Activated CD8-positive, alpha-beta memory T cell treated with anti-CD3 and anti-CD28 coated beads, Interleukin-2, amount 10 ng/mL, durations not matched to agents 7 days and 5 days (primary cell): ENCODE measurements at places on chromosomes 7 and 10.

- DNase-seq, result no peak
Measured at GRCh38 chr10:19412531-19412930, 363.9 kb downstream of the MALRD1 start.

- peak; percentile 55 for DNase-seq
Measured at GRCh38 chr10:59905066-59905730, 1.2 kb downstream of the CCDC6 start.

- peak; percentile 77 for DNase-seq
Measured at GRCh38 chr10:45557275-45557905, 115.2 kb downstream of the ZFAND4 start.

DNA sequence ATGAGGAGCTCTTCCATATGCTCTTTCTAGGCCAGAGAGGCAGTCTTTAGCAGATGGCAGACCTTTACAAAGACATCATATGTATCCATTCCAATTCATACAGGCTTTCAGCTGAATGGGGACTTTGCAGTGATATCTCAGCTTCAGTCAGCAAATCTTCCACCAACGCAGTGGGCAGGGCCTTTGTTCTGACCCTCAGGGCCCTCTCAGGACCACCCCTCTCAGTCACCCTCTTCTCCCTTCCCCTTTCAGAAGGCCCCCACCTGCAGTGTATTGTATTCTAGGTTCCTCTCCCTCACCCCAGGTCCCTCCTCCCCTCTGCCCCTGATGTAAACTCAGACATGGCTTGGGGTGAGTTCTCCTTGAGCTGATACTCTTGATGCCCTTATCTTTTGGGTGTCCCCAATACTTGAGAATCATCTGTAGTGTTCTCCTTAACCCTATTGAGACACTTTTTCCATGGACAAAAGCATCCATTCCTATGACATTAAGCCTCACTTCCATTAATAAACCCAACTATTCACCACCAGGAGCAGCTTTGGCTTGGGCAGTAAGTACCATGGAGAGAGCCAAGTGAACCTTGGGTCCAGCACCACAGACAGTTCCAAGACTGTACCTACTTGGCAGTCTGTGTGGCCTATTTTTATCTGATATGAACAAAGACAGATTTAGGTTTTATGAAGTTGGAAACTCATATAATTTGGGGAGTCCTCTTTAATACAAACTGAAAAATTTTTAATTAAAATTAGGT, 62.7 kb downstream of the ADCYAP1R1 start:
- no peak for DNase-seq

- DNase-seq, result no peak
Measured at GRCh38 chr10:50381642-50382041, 130.3 kb upstream of the ASAH2 start.

DNA sequence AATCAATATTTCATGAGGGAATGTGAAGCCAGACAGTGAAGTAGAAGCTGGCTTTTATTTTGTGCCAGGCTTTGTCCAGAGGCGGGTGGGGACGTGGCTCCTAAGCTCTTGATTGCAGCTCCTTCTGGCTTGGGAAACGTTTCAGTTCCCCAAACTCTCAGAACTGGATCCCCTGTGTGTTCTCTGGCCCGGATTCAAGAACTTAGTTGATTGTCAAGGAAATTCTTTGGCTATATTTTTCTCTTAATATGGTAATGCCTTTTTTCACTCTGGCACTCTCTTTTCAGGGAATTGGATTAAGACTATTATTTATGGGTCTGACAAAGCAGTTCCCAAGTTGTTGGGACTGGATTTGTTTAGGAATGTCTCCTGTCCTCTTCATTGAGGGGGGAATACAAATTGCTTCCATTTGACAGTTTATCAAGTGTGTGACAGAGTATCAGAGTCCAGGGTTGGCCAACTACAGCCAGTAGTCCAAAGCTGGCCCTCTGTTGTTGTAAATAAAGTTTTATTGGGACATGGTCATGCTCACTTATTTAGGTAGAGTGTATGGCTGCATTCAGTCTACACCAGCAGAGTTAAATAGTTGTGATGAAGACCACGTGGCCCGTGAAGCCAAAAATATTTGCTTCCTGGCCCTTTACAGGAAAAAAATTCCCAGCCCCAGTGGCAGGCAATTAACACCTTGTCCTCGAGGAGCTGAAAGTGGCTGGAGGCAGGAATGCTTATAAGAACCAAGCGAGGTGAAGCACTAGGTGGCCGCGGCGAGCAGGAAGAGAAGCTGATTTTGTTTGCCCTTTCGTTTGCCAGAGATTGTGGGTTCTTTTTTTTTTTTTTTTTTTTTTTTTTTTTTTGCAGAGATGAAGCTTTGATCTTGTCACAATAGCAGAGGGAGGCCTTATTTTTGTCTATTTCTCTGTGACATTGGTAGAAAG, 34.3 kb downstream of the HTRA1 start:
- DNase-seq, result no peak

DNA sequence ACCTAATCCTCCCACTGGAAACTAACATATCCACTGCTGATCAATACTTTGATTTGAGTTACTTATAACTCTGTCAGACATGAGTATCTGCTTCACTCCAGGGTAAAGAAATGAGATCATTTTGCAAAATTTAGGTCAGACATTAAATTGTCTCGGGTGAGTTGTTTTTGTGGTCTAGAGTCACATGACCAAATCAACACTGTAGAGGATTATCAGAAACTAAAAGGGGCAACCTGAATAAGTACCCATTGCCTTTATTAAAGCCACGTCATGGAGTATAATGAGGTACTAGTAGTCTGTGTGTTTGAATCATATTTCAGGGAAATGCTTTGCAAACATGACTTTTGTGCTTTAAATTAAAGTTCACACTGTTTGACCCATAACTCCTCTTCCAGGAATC, 107.7 kb upstream of the ADO start:
- DNase-seq, result no peak

- no peak for DNase-seq
Measured at GRCh38 chr7:90726623-90727022, 130.5 kb downstream of the CDK14 start.

DNA sequence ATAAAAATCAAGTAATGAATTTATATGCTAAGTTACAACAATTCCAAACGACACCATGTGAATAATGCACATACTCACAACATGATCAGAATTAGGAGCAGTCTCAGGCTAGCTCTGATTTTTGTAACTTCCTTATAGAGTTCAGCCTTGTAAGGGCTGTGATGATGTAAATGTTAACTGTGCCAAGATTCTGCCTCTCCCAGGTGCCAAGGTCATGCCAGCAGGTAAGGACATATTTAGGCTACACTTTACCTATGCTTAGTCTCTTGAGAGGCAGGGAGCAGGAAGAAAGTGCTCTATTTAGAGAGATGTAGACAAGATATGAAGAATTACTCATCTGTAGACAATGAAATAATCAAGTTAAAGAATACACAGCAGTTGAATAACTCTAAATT, 53.6 kb upstream of the AGR3 start:
- DNase-seq, result no peak

DNA sequence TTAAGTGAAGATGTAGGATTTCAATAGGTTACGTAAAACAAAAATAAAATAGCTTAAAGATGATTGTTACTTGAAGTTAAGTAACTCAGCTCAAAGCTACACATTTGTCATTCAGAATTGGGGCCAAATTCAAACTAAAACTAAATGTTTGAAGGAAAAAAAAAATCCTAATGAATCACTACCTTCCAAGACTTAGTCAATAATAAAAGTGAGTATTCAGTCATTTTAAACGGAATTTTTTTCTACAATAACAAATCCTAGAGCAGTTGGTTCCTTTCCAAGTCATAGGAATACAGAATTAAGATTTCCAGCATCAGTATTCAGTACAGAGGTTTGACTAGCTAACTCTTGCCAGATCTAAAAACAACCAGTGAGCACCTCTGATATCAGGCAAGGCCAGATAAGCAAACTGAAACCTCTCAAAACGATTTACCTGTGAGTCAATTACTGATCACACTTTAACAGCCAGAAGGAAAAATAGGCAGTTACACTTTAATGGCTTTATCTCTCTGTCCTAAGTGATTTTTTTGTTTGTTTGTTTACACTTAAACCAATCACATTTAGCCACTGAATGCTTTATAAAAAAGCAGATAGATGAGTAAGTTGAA, 669.8 kb upstream of the ANKRD30A start:
- no peak for DNase-seq
